Camera-type eye (tissue), 1 donor: ENCODE measurements at places on chromosomes 6 and 20. TPM values are rescaled to one million over a fixed set of nuclear protein-coding genes. Genes with fewer than 3 reads are reported as not detected.

Gene NKAIN4
- total RNA-seq = 24.6 TPM

Gene MAFB
- total RNA-seq = 13.4 TPM

Gene KCNQ5
- total RNA-seq = 2.7 TPM

Gene SDCBP2
- 2.7 TPM for total RNA-seq

Gene TRIM40
- not detected for total RNA-seq
